Uterus (tissue), 4 donors: ENCODE measurements at places on chromosomes 16 and 17.

GRCh38 chr16:4419402-4419959 lies 3.1 kb upstream of the CORO7 start:
- DNase-seq = no peak

DNA sequence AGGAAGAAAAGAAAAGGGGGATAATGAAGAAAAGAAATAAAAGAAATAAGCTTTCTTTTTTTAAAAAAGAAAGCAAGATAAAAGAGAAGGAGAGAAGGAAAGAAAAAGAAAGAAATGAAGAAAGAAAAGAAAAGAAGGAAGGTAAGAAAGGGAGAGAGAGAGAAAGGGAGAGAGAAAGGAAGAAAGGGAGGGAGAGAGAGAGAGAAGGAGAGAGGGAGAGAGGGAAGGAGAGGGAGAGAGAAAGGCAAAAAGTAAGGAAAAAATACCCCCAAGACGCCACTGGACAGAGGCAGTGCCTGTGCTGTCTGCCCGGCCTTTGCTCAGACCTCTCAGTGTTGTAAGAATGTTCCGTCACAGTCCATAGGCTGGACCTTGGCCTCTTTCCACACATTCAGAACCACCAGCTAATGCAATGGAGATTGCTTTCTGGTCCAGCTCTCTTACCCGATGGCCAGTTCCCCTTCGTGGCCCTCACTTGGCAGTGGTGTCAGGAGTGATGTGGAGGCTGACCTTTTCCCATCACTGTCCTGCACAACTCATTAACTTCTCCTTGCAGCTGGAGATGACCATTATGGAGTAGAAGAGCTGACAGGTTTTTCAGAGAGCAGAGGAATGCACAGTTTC lies 14.3 kb upstream of the HNF1B start:
- DNase-seq = no peak

DNA sequence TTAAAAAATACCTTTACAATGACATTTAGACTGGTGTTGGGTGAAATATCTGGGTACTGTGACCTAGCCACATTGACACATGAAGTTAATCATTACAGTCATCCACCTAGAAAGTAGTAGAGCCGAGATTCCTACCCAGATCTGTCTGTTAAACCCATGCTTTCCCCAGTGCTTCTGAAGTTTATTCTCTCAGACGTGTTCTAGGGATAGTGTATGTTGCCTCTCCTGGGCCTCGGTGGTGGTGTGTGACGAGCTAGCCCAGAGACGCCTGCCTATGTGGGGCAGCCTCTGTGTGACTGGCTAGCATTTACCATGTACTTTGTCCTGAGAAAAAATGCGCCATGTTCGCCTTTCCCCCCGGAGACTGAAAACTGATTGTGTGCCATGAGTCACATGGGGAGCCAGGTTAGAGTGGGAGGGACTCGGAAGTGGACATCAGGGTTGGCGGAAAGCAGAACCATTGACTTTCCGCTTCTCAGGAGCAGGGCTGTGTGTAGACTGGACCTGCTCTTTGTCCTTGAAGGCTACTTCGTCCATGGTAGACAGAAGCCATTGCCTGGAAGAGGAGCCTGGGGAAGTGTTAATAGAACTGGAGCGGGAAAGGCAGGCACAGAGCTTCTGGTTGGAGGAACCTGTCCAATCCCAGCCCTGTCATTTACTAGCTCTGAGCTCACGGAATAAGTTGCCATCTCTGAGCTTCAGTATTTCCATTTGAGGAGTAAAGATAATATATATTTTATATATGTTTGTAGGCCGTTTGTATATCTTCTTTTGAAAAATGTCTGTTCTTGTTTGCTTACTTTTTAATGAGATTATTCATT lies 235.5 kb downstream of the SNX29 start:
- no peak for DNase-seq

DNA sequence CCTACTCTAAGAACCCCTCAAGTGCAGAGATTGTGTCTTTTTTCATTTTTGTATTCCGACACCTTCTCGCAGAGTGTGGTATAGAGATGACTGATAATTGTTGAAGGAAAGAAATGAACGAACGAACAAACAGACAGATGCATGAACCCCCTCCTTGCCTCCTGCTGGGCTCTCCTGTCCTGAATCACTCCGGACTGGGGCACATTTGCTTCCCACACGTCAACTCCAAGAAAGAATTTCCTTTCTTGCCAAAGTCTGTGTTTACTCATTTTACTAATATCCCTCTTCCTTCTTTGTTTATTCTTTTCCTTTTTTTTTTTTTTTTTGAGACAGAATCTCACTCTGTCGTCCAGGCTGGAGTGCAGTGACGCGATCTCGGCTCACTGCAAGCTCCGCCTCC lies 37.5 kb upstream of the BHLHA9 start:
- no peak for DNase-seq
